ENCODE measurements at places on chromosomes 13 and 19.

DNA sequence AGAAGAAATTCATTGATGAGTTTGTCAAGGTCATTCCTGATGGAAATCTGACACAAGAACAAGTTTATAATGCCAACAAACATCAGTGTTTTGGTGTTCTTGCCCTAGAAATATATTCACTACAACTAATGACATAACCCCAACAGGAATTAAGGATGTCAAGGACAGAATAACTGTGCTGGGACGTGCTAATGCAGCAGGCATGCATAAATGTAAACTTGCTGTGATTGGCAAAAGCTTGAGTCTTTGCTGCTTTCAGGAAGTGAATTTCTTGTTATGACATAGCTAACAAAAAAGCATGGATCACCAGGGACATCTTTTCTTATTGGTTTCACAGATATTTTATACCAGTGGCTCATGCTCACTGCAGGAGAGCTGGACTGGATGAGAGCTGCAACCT lies 144.6 kb downstream of the KCTD12 start:
- no peak for DNase-seq

- no peak for DNase-seq
Observed at GRCh38 chr19:19054939-19055440, 8.8 kb upstream of the SLC25A42 start.

DNA sequence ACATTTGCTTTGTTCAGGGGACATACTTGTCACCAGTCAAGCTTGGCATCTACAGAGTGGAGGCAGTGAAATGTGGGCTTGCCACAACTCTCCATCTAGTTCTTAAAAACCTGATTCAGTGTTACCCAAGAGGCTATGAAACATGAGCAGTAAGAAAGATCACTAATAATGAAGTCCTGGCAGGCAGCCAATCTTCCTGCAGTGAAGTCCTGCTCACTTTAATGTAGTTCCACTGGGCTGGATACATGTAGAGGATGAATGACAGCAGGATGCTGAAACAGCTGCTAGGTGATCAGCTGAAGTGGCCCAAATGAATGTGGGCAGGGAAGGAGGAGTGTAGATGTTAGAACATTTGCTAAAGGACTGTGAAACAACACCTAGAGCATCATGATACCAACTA lies 1213.1 kb downstream of the OLFM4 start:
- DNase-seq: no peak

GRCh38 chr13:42820451-42820850 lies 39.1 kb downstream of the FAM216B start:
- DNase-seq: no peak

- DNase-seq: no peak
Observed at GRCh38 chr19:29855741-29856500, 44.1 kb downstream of the CCNE1 start.

DNA sequence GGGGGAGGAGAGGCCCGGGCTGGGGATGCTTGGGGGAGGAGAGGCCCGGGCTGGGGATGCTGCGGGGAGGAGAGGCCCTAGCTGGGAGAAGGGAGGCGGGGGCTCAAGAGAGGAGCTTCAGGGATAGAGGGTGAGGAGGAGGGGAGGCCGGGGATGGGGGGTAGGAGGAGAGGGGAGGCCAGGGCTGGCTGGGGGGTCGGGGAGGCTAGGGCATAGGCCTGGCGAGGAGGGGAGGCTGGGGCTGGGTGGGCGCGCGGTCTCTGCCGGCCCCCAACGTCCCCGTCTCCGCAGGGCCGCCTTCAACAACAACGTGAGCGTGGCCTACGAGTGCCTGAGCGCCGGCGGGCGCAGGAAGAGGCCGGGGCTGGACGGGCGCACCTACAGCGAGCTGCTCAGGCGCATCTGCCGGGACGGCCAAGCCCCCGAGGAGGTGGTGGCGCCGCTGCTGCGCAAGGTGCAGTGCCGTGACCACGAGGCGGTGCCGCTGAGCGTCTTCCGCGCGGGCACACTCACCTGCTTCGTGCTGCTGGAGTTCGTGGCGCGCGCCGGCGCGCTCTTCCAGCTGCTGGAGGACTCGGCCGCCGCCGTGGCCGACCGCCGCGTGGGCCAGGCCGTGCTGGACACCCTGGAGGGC lies 11.4 kb downstream of the TPGS1 start:
- DNase-seq: peak; percentile 54

DNA sequence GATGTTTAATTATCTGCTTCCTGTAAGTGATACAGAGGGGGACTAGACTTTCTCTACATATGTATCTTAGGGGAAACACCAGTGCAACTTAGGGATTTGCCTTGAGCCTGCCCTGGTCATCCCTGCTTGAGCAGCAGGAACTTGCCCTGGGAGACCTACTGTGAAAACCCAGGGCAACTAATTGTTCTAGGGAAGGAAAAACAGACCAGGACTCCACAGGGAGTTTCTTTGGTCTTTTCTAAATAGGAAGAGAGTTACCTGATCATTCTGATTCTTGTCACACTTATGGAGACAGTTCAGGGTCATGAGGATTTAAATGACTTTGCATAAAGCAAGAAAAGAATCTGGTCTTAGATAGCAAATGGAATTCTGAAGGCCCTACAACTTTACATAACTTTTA lies 89.1 kb downstream of the WASF3 start:
- DNase-seq: no peak

- no peak for DNase-seq
Observed at GRCh38 chr13:77306458-77306857, 20.4 kb downstream of the MYCBP2 start.

GRCh38 chr19:6696239-6696820 lies 24.1 kb downstream of the C3 start:
- DNase-seq: no peak

DNA sequence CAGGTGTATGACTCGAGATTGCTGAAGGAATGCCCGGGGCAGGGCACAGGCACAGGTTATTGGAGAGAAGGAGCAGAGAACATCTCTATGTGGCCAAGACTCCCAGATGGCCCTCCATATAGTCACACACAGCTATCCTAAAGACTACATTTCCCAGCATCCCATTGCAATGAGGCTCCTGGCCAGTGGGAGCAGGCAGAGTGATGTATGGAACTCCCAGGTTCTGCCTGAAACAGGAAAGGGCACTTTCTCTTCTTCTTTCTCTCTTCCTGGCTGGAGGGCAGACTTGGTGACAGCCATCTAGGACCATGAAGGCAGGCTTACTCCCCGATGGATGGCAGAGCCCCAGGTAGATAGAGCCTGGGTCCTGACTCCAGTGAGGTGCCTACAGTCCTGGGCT lies 13.5 kb downstream of the PPP1R13L start:
- DNase-seq: no peak

GRCh38 chr13:60590800-60591747 lies 194.1 kb downstream of the TDRD3 start:
- no peak for DNase-seq

DNA sequence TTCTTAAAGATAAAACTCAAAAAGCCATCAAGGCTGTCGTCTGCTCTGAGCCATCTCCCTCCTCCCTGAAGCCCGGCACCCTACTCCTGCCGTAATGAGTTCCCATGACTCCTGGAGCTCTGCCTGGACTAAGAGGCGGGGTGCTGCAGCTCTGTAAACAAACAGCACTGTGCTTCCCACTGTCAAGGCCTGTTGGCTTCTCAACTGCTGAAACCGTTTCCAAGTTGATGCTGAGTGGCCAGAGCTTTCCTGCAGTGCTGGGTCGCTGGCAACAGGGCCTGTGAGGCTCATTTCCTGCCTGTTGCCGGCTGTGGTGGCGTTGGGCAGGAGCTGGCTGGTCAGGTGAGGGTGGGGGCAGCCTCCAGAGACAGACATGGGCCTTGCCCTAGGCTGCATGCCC lies 26.7 kb upstream of the ISYNA1 start:
- DNase-seq: no peak
